ENCODE measurements at places on chromosomes 5 and 9.

DNA sequence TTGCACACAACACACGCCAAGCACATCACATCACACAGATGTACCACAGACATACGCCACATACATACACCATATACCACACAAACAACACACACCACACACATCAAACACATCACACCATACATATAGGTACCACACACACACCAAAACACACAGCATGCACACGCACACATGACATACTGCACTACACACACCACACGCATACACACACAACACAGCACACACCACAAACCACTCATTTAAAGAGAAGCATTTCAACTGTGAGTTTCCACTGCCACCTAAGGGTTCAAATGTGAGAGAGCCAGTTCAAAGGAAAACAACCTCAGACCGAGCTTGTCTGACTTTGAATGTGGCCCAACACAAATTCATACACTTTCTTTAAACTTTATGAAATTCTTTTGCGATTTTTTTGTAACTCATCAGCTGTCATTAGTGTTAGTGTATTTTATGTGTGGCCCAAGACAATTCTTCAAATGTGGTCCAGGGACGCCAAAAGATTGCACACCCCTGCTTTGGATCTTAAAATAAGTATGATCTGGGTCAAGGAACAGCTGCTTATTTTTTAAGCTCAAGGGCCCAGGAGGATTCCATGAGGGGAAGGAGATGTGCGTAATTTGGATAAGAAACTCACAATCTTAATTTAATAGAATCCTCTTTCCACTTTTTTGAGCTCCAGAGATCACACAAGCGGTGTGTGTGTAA is 494.6 kb downstream of the GADD45G start:
- peak; percentile 18 for ATAC-seq

GRCh38 chr5:15606197-15606596 is 106.2 kb downstream of the FBXL7 start:
- no peak for ATAC-seq

GRCh38 chr9:70696694-70697335 is 282.4 kb upstream of the KLF9 start:
- ATAC-seq, result no peak

DNA sequence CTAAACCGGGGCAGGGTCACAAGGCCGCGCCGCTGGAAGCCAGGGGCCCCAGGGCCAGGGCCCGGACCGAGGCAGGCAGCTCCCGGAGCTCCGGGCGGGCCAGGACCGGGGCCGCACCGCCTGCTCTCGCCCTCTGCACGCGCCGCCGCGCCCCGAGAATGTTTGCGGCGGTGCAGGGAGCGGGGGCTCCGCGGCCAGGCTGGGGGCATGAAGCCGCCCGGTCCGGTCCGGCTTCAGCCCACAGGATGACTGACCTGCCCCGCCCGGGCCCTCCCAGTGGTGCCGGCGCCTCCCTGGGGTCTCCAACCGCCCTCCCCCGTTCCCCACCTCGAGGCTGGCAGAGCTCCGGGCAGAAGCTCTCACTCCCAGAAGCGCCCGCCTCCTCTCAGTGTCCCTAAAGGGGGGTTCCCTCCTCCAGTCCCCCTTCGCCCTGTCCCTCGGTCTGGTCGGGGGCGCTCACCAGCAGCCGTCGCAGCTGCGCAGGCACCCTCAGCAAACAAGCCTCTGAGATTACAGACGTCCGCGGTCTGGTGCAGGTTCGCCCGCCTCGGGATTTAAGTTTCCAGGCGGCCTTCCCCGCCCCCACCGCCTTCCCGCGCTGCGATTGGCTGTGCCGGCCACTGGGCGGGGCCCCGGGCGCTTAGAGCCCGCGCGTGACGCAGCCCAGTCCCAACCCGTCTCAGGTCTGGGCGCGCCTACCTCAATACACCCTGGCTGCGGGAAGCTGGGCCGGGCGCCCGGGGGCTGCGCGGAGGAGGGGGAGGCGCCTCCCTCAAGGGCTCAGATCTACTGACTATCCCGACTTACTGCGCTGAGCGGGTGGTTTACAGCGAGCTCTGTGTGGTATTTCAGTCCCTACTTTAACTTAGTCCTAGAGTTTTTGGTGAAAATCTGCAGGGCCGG is at the start of gene CTSV:
CTSV (minus strand) TSS at position 532 of the 903 bp plus-strand sequence. CDS start 1,099 bp downstream, outside the sequence.
- ATAC-seq, result peak; percentile 99

DNA sequence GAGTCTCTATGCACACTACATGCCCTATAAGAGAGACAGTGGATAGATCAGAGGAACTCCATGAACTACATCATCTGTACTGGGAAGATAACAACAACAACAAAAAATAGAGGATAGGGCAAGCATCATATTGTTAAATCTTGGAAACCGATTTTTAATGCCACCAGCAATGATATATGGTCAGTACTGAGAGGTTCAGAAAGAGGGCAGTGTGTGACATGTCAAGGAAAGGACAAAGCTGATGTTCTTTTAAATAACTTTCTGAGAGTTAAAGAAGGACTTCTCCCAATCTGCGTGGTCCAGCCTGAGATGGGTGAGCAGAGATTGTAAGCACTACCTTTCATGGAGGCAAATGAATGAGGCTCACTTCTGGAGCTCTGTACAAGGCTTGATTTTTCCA is 62.0 kb upstream of the PHF24 start:
- ATAC-seq, result no peak

DNA sequence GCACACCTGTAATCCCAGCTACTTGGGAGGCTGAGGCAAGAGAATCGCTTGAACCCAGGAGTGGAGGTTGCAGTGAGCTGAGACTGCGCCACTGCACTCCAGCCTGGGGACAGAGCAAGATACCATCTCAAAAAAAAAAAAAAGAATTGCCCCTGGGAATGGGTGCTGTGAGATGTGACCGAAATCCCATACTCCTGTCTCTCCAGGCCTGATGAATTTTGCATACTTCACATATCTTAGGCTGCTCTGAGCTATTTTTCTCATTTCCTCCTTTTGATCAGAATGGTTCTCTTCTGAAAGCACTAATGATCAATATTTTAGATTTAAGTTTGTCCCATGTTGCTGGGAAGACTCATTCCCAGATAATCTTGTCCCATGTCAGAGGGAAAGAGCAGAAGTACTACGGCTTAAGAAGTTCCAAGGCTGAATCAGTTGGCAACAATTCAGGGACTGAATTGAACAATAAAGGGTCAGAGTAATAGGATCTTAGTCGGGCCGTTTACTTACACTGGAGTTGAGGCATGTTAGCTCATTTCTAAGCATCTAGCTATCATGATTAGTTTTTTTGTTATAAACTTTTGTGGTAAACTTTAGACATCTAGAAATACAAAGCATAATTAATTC is 44.2 kb upstream of the TENT2 start:
- no peak for ATAC-seq

- ATAC-seq, result no peak
Measured at GRCh38 chr9:93299418-93300174, 115.7 kb downstream of the WNK2 start.

DNA sequence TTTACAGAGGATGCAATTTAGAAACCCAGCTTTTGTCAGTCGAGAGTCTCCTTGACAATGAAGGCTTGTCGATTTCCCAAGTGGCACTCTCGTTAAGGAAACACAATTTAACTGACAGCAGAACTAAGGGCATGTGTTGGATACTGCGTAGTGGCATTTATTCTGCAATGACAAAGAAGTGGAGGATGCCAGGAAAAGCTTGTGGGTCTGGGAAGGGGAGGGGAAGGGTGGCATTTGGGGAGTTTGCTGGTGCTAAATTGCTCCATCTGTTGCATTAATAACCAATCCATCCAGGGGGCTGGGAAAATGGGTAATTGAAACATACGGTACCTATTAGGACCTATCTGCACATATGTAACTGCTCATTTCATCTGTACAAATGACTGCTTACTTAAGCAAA is 190.6 kb downstream of the NSG2 start:
- ATAC-seq, result no peak

DNA sequence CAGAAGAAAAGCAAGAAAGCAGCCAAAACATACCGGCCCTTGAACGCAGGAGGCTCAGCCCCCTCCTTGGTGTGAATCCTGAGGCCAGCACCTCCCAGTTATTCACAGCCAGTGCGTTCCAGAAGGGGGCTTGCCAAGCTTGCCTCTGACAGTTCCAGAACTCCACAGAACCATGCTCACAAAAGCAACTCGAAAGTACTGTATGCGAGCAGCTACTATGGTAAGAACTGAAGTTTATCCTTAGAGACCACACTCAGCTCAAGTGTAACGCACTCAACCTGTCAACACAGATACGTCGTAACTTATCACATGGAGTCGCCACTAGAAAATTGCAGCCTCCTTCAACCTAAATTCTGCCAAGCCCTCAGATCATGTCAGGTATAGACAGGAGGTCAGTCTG is 1.4 kb downstream of the UBAC1 start:
- no peak for ATAC-seq

DNA sequence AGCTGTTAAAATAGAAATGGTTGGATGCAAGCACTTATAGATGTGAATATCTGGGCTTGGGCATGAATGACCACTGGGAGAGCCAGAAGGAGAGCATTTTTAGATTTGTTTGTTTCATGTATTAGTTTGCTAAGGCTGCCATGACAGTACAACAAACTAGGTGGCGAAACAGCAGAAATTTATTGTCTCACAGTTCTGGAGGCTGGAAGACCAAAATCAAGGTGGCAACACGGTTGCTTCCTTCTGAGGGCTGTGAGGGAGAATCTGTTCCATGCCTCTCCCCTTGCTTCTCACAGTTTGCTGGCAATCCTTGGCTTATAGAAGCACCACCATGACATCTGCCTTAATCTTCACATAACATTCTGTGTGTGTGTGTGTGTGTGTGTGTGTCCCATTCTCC is 20.2 kb upstream of the CDC23 start:
- no peak for ATAC-seq

DNA sequence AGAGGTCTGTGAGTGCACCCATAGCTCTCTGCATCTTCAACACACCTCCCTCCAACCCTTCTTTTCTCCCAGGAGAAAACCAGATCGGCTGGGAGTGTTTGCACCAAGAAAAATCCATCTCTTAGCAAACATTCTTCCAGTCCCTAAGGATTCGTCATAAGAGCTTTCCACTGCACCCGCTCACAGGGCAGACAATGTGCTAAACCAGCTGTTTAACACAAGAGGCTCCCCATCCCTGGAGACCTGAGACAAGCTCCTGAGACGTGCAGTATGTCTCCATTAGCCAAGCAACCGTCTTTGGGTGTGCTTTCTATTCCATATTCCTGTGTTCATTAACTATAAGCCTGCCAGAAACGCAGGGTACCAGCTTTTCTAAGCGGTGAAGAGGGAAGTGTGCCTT is 93.6 kb upstream of the ZNF462 start:
- ATAC-seq, result no peak

- ATAC-seq, result no peak
Measured at GRCh38 chr9:111610149-111610548, 10.7 kb upstream of the PTGR1 start.

GRCh38 chr5:52443187-52443586 is 344.5 kb upstream of the ITGA1 start:
- no peak for ATAC-seq

GRCh38 chr9:26165426-26165825 is 487.2 kb upstream of the TUSC1 start:
- no peak for ATAC-seq

DNA sequence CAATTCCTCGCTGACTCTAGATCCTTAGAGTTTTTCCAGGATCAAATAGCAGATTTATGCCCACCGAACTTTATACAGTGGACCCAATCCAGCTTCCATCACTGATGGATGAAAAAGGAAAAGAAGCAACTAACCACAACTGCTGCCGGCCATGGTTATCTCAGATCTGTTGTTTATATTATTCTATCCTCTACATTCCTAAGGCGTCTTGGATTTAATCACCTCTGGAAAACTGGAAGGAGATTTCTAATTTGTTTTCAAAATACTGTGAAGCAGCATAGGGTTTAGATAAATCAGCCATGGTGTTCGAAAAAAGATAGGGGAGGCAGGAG is 663 bp upstream of the ZNF366 start:
- ATAC-seq, result no peak

DNA sequence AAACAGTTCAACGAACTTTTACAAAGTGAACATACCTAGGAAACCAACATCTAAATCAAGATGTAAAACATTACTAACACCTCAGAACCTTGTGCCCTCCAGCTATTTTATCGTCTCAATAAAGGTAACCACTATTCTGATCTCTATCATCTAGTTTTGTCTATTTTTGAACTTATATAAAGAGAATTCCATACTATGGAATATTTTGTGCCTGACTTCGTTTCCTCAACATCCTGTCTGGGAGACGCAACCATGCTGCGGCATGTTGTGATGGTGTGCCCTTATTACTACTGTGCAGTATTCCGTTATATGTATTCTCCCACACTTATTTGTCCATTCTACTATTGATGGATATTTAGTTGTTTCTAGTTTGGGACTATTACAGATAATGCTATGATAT is 99.2 kb downstream of the NR6A1 start:
- ATAC-seq, result no peak

DNA sequence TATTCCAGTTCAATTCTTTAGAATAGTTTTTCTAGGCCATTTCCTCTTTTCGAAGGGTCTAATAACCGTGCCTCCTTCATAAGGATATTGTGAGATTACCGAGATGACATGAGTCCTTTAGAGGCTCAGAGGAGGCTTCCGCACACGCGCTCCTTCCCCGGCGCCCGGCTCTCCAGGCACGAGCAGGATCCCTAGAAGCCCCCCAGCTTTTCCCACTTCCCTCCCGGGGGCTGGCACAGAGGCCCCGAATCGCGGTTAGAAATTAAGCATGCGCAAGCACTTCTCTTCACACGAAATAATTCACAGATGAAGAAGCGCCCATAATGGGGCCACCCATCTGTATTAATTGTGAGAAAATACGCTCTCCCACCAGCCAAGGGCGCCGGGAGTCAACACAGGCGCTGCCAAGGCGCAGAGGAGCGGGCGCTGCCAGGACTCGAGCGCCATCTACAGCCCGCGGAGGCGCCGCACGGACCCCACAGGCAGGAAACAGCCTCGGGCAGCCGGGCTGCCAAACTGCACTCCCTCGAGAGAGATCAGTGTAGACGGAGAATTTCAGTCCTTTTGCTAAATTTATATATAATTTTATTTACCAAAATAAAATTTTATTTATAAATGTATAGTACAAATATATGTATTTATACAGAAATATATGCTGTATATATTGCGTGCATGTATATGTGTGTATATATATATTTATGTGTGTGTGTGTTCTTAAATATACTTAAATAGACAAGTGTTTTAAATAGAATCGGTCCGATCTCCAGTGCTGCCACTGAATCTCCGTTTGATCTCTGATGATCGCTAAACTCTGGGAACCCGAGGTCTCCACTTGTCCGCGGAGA is 258.1 kb upstream of the NFIL3 start:
- peak; percentile 79 for ATAC-seq

- no peak for ATAC-seq
Measured at GRCh38 chr5:143251946-143252345, 151.5 kb downstream of the NR3C1 start.

- ATAC-seq, result peak; percentile 97
Measured at GRCh38 chr5:38845526-38846378, at the start of gene OSMR. OSMR (plus strand) TSS chr5:38846012; CDS start chr5:38869045, 23,033 bp downstream.

DNA sequence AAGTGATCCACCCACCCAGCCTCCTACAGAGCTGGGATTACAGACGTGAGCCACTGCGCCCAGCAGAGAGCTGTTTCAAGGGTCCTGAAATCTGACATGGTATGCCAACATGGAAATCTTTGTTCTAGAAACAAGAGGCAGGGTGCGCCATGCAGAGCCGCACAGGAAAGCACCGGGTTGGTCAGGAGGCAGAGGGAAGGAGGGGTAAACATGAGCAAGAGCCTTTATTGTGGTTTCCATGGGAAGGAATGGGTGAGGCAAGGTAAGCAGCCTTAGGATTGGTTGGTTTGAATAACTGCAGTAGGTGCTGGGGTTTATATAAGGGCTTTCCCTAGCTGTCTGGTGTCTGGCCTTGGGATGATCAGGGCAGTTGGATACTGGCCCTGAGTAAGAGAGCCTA is 5.5 kb upstream of the EXOSC2 start:
- ATAC-seq, result no peak
